ENCODE measurements at places on chromosomes 6 and 20.

GRCh38 chr6:144840619-144841018 lies 555.5 kb downstream of the UTRN start:
- DNase-seq: no peak

GRCh38 chr6:82616386-82617028 lies 252.9 kb downstream of the TPBG start:
- DNase-seq: no peak

DNA sequence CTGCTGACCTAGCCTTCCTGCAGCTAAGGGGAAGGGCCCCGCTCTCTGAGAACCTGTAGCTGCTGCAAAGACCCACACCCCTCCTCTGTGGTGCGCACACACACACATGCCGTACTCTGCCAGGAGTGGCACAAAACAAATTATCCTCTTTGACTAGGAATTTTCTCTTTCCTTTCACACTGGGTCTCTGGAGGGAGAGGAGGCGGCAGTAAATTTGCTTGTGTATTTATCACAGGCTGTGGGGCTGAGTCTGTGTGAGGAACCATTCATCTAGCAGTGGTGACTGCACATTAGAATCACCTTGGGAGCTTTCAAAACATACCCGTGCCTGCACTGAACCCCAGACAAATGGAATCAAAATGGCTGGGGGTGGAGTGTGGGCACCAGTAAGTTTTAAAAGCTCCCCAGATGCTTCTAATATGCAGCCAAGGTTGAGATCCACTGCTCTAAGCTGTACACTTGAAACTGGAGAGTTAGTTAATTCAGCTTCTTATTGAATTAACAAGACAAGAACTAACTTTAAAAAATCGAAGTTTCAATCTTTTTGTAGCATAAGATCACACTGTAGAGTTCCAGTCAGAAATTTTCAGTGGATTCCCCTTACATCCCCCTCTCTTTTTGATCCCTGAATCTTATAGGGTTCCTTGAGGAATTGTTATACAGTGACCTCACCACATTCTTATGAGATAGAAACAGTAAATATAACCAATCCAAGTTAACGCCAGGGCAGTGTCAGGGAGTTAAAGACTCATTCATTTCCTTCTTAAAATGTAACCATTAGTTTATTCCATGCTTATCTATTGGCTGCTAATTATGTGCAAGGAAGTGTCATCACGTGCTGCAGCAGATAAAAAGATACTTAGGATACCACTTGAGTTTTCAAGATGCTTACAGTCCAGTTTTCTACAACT lies 29.8 kb upstream of the GMDS start:
- DNase-seq: no peak

GRCh38 chr20:3447321-3447720 lies 23.5 kb upstream of the ATRN start:
- DNase-seq: no peak

DNA sequence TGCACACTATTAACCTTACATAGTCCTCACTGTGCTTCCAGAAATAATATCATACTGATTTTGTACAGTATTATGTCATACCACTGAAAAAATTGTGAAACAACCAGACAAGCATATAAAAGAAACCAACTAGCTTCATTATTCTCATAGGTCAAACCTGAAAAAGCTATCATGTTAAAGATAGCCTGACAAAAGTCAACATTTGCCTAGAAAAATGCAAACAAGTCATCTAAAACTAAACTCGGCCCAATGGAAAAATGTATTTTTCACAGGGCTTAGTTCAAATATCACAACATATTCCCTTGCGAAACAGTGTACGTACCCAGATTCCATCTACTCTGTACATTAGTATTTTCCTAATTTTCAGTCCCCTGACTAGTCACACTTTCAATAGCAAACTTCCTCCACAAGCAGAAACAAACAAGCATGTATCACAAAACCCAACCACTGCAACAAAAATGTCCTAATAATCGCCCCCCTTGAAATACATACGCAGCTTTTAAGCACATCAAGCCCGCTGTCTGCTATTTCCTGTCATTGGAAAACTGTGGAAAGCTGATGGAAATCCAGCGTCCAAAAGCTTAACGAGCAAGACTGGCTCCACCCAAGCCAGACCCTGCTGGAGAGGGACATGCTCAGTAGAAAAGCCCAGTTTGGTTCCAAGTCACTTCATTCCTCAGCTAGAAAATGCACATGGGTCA lies 93.1 kb downstream of the EPB41L2 start:
- DNase-seq: no peak

- no peak for DNase-seq
Observed at GRCh38 chr6:36525346-36525745, 21.9 kb downstream of the STK38 start.

GRCh38 chr20:1900321-1900801 lies 5.2 kb downstream of the SIRPA start:
- no peak for DNase-seq

GRCh38 chr6:131635384-131636340 lies 1.4 kb upstream of the ENPP3 start:
- no peak for DNase-seq

- DNase-seq: no peak
Observed at GRCh38 chr6:133131621-133132465, 109.3 kb upstream of the EYA4 start.

GRCh38 chr6:34959224-34959623 lies 70.2 kb downstream of the ANKS1A start:
- DNase-seq: no peak

- no peak for DNase-seq
Observed at GRCh38 chr20:47734870-47735269, 50.4 kb downstream of the SULF2 start.

GRCh38 chr6:13788820-13789219 lies 25.5 kb downstream of the MCUR1 start:
- DNase-seq: no peak

DNA sequence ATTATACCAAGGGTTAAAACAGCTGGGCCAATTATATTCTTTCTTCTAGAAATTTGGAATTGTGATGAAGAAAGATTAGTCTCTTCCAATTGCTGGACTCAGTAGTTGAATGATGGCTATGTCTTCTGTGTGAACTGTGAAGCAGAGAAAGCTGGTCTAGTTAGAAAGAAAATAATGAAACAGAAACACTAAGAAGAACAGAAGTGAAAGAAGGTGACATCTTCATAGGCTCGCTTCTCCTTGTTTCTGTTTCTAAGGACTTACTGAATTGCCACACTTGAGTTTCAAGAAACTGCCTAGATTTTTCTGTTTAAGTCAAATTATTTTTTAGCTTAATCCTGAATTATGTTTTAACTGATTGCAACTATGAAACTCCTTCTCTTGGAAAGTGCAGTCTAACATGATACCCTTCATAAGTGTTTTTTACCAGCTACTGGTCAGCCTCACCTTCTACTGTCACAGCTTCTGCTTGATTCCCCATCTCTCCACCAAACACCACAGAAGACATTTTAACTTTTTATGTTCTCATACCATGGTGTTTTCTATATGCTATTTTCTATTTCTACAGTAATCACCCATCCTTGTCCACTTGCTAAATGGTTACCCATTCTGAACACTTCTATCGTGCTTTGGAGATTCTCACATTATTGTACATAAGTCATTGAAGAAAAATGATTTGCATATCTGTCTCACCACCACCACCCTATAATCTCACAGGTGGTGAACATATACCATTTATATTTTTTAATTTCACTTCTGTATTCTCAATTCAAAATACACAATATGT lies 268.8 kb downstream of the GRIK2 start:
- DNase-seq: no peak

- DNase-seq: no peak
Observed at GRCh38 chr6:31266567-31267360, 5.1 kb downstream of the HLA-C start.

- DNase-seq: no peak
Observed at GRCh38 chr6:21614226-21614625, 20.7 kb downstream of the SOX4 start.

- DNase-seq: no peak
Observed at GRCh38 chr6:31349301-31349700, 7.7 kb downstream of the HLA-B start.

GRCh38 chr6:133778414-133779130 lies 110.3 kb upstream of the TCF21 start:
- DNase-seq: no peak

DNA sequence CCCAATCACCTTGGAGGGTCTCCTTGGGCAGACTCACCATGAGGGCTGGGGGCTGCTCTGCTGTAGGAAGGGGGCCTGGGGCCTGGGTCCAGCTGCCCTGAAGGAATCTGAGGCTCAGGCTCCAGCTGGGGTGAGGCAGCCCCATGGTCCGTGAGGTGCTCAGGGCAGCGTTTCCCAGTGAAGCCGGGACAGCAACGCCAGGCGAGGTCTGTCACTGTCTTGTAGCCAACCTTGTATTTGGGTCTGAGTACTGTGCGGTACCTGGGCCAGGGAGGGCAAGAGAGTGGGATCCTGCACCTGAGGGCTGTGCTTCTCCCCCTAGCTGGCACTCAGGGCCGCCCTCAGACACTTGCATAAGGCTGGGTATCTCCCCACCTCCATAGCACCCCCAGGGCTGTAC lies 3.0 kb downstream of the EMILIN3 start:
- no peak for DNase-seq

DNA sequence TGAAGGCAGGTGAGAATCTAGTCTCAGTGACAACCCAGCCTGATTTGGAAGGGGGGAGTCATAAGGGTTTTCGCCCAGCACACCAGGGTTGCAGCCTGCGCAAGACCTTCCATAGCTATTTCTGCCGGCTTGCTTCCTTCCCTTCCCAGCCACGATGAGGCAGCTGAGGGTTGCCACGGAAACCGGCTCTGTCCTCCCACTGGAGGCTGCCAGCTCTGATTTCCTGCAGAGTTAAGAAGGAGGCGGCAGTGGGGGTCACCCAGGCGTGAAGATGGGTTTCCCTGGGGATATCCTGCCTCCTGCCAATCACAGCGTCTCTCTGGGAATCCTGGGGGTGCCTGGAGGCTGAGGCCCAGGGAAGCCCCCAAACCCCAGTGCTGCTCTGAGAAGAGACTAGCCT lies 23.1 kb upstream of the KCNB1 start:
- DNase-seq: no peak

DNA sequence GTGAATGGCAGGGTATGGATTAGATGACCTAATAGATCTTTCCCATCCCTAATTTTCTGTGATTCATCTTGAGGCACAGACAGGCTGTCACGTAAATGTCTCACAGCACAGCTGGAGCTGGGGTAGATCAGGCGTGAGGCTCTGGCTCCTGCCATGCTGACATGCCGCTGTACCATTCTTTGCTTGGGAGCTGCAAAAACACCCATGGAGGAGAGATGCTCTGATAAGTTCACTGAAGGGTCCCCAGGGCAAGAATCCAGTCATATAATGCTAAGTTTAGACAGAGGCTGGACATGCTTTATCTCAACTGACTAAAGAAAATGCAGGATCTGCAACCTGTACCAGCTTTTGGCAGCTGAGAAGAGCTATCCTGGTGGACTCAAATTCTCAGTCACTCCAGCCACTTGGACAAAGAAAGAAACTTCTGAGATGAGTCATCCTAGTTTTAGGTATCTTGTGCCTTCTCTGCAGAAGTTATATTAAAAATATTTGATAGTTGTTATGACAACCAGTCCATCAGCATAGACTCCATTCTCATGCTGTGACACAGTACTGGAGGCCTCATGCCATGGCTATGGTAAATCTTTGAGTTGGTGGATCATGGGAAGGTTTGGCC lies 185.1 kb upstream of the RAB32 start:
- DNase-seq: no peak

DNA sequence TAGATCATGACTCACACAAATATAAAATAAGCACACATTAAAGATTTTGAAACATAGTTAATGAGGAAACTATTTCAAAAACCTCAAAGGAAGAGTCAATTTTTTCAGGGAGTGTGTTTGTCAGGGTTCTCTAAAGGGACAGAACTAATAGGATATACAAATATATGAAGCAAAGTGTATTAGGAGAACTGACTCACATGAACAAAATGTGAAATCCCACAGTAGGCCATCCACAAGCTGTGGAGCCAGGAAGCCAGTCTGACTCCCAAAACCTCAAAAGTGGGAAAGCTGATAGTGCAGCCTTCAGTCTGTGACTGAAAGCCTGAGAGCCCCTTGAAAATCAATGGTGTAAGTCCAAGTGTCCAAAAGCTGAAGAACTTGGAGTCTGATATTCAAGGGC lies 898.0 kb upstream of the EYS start:
- no peak for DNase-seq

- DNase-seq: no peak
Observed at GRCh38 chr6:593907-594212, 63.0 kb downstream of the HUS1B start.

DNA sequence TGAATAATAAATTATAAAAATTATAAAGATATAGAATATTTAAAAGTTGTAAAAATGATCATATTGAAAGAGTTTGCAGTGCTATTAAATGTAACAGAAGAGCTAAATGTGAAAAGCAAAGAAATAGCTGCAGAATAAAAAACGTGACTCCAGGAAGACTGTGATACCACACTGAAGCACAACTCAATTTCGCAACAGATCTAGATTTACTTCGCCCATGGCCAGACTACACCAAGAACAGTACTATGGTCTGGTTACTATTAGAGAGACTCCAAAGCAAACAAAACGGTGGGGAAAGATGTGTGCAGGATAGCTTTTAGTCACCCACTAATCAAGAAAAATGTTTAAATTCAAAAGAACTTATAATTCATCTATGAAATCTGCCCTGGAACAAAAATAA lies 1.9 kb downstream of the CHD6 start:
- DNase-seq: no peak

DNA sequence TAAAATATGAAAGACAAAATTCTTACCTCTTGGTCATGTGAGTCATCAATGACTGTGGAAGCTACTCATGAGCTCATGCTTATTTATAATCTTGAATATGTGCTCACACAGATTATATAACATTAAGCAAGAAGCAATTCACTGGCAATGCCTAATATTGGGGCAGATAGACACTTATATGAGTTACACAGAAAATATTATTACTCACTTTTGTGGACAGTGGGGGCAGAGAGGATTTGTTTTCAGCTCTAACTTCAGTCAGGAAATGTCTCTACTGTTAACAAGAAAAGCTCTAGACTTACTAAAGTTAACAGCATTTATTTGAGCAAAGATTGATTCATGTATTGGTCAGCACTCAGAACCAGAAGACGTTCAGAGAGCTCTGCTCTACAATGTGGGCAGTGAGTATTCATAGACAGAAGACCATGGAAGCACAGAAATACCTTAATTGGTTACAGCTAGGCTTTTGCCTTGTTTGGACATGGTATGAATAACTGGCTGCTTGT lies 85.8 kb upstream of the AHI1 start:
- no peak for DNase-seq

- DNase-seq: no peak
Observed at GRCh38 chr6:101544286-101544685, 150.8 kb downstream of the GRIK2 start.

DNA sequence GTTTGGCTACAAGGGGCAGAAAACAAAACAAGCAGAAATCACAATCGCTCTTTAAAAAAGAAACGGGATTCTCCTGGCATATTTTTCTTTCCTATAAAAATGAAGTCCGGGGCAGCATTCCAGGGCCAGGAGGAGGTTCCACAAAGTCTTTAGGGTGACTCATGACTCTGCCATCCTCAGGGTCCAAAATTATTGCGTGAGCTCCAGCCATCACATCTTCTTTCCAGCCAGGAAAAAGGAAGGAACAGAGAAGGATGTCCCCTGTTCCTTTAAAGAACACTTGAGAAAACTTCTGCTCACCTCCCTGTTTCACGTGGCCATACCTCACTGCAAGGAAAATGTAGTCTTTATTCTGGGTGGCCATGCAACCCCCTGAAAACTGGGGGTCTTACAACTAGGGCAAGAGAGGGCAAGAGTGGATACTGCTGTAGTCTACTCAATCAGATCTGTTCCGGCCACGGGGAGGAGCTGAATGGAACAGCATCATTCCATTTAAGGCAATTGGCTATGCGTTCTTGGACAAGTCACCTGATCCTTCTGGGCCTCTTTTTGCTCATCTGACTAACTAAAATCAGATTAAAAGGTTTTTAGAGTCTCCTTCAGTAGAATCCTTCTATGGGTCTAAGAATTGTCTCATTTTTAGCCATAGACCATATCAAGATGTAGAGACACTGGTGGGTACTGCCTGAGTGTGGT lies 49.4 kb downstream of the CTCFL start:
- no peak for DNase-seq
